ENCODE measurements at places on chromosomes 5 and 9.

- DNase-seq, result no peak
Measured at GRCh38 chr5:8958602-8959001, 587.3 kb downstream of the SEMA5A start.

DNA sequence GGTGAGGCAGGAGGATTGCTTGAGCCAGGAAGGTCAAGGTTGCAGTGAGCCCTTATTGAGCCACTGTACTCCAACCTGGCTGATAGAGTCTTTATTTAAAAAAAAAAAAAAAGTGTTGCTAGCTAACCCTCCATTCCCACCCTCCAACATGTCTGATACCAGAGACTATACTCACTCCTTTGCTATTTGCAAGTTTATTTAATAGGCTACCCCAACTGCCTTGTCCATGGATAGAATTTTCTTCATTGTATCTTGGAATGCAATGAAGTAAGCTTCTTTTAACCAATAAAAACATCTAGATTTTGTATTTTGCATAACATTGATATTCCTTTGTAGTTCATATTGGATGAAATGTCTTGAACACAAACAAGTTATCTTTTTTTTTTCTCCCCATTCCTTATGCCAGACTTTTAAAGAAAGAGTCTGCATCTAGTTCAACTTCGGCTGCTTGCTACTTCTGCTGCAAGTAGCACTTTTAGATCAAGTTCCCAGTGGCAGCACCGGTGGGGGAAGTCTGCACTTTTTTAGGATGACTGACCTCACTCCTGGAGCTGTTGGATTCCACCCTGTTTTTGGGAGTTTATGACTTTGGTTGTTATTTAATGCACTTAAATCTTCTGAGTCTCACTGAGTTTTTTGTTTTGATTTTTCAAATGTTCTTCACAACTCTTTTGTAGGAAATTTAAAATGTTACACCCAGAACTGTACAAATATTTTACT is 112.5 kb downstream of the UHRF2 start:
- no peak for DNase-seq

GRCh38 chr5:116671211-116671736 is 96.7 kb upstream of the SEMA6A start:
- no peak for DNase-seq

- peak; percentile 85 for DNase-seq
Measured at GRCh38 chr5:96200641-96201040, 232.4 kb downstream of the PCSK1 start.

DNA sequence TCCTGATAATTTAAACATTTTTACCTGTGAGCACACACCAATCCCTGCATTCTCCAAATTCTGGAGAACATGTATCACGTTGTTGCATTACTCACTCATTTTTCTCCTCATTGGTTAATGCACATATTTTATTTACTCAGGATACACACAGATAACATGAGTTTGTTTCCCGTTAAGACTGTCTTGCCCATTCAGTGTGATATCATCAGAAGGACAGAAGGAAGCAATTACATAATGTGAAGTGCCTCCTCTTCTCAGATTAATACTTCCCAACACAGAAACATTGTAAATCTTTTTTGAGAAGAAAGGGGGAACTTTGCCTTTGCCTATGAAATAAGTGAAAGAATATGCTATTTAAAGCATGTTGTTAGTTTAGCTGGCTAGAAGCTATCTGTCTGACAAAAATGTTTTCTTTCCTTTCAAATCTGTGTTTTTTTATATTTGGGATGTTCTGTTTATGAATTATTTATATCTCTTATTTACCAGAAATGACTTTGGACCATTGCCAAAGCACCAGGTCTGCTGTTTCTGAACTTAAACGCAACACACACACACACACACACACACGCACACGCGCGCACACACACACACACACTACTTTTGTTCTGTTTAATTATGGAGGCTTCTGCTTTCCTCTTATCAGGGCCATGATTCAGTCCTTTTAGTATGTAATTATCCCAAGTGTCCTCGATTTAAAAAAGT is 186.5 kb downstream of the CHSY3 start:
- DNase-seq, result no peak

DNA sequence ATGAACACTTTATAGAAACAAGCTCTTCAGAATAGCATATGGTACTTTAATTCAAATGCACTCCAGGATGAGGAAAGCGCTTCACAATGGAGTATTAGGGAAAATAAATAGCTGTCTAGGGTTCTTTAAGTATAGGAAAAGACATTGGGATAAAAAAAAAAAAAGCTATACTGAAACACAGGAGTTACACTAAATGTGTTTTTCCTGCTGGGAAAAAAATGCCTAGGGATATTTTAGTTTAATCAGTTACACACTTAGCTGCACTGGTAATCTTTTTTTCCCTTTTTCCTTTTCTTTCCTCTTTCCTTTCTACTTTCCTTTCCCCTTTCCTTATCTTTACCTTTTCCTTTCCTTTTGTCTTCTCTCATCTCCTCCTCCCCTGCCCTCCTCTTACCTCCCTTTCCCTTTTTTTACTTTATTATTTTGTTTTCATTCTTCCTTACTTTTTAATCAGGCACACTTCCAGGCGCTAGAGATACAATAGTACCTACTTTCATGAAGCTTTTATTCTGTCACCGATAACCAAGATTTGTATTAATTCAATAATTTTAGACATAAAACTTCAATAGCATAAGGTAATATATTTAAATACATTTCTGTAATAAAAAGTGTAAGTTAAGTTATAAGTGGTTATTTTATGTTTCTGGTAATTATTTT is 758.7 kb downstream of the CDH18 start:
- no peak for DNase-seq

DNA sequence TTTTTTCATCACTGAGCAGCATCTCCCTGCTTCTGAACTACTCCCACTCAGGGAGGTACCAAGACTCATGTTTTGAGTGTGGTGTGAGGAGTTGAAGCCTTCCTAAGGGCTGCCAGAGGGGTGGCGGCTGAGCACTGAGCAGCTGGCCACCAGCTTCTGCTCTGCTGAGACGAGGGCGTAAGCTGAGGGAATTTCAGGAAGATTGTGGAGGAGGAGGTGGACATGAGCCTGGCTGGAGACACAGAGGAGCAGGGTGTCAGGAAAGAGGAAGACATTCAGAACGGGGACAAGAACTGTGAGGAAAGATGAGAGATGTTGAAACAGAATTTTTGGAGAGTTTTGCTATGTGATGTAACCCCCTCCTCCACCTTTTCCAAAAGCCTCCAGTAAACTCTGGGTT is 7.8 kb downstream of the LCP2 start:
- peak; percentile 65 for DNase-seq

- peak; percentile 68 for DNase-seq
Measured at GRCh38 chr9:89442981-89443814, 54.7 kb downstream of the SEMA4D start.

DNA sequence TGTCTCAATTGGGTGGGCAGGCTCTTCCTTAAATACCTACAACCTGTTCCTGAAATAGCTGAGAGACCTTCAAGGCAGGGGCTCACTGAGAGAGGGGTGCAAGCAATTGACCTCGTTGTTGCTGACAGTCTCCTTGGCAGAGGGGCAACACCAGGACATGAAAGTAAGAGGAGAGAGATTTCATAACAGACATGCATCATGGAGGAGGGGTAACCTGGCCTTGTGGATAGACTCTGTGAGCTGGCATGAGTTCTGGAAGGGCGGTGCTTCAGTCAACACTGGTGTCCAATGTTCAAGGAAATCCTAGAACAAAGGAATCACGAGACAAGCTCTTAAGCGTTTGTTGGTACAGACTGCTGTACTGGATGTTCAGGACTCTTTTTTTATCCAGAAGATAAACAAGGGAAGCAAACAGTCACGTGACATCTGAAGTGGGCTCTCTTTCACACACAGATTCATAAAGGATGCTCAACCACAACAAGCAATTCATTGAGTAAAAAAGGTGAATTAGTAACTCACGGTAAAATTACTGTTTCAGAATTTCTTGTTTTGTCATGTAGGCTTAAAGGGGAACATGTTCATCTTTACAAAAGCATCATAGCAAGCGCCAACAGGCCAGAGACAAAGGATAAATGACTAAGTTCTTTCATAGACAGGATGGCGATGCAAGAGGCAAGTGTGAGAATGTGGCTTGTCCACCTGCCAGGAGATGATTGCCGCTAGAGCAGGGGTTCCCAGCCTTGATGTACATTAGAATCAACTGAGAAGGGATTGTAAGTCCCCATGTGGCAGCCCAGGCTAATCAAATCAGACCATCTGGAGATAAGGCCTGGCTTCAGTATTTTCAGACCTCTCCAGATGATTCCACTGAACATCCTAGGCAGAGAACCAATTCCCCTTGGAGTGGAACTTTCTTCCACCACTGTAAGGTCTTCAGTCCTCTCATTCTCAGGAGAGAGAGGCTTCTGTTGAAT is 20.7 kb downstream of the ANKRA2 start:
- no peak for DNase-seq

GRCh38 chr5:58670582-58670981 is 87.7 kb downstream of the RAB3C start:
- no peak for DNase-seq

DNA sequence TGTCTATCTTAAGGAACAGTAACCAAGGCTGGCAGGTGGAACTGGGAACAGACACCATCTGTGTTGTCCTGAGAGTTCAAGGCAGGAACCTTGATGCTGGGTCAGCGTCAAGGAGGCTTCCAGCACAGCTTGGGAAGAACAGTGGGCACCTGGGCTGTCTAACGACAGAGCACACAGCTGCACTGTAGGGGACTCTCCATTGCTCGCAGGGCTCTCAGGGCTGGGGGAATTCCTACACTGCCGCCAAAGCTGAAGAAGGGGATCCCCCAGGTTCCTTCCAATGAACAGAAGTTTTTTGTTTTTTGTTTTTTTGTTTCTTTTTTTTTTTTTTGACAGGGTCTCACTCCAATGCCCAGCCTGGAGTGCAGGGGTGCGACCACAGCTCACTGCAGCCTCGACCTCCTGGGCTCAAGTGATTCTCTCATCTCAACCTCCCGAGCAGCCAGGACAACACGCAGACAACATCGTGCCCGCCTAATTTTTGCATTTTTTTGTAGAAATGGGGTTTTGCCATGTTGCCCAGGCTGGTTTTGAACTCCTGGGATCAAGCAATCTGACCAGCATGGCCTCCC is 81.9 kb downstream of the PTPN3 start:
- no peak for DNase-seq

GRCh38 chr9:116945817-116946216 is 258.7 kb downstream of the TRIM32 start:
- DNase-seq, result peak; percentile 71
